ENCODE measurements at places on chromosomes 7 and 10.

DNA sequence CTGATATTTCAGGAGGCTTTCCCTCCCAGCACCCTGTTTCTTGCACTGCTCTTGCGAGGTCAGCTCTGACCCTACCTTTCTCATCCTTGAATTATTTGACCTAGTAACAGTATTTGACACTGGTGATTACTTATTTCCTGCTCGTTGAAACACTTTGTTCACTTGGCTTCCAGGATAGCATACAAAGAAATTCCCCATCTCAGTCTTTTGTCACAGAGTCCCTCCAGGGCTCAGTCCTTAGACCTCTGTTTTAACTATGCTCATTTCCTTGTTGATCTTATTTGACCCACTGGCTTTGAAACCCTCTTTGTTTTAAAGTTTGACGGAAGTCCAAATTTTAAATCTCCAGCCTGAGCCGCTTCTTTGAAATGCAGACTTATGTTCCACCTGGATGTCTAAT lies 29.9 kb downstream of the BMPR1A start:
- no peak for DNase-seq

- DNase-seq = no peak
These were observed 166.7 kb downstream of the SEPTIN7 start for GRCh38 chr7:35967366-35968139.

DNA sequence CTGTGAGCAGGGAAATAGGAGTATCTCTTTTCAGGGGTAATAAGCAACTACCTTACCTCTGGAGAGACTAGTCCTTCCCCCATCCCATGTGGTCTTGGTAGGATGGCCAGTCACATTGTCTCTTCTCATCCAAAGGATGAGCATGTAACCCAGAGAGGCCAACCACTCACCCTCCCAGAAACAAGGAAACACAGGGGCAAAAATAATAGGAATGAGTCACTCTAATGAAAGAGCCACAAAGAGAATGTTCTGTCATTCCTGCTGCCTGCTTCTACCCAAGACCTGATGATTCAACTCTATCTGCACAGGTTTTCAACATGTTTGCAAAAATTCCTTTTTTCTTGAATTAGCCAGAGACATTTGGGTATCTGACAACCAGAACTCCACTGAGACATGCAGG lies 99.3 kb upstream of the NFE2L3 start:
- no peak for DNase-seq

GRCh38 chr7:37353949-37354655 lies 94.6 kb downstream of the ELMO1 start:
- DNase-seq = no peak

- DNase-seq = no peak
These were observed 152.0 kb downstream of the PLPP4 start for GRCh38 chr10:120609006-120609405.

- DNase-seq = no peak
These were observed 1389.3 kb downstream of the GATA3 start for GRCh38 chr10:9443758-9444157.

DNA sequence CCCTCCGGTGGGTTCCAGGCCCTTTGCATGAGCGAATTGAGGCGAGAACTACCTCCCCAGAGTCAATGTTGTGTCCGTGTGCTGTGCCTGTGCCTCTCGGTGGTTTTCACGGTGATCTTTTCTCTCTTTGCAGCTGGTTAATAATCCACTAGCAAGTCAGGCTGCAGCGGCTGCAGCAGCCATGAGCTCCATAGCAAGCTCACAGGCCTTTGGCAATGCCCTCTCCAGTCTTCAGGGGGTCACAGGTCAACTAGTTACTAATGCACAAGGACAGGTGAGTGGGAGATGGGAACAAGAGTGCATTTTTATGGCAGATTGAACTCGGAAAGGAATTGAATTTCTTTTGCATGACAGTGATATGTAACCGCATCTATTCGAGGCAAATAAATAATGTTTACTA lies 159.7 kb upstream of the YAE1 start:
- no peak for DNase-seq

DNA sequence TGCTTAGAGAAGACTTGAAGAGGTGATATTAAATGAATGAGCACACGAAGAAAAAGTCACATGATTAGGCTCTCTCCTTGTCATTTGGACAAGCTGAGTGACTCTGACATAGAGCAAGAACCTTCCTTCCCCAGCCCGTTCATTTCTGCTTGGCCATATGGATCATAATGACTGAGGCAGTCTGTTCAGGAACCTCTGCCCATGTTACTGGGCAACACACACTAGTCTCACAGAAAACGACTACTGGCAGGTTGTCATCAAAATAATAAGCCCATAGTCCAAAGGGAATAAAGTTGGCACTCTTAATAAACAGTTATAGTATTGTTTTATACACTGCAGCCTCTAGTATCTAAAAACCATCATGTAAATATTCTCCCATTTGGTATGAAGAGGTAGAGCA lies 635.0 kb downstream of the REEP3 start:
- no peak for DNase-seq
